ENCODE measurements at places on chromosomes 7 and 10.

DNA sequence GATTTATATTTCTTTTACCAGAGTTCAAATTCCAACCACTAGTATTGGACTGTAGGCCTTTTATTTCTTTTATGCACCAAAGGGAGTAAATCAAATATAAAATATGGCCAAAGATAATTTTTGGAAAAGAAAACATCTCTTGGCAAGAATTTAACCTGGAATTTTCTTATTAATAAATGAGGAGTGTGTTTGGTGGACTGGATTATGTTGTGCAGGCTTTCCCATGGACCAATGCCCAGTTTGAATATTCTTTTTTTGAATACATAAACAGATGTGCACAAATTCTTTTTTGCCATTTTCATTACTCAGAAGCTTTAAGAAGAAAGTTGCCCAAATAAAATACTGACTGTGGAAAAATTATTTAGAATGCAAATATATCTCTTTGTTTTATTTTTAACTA, 22.1 kb upstream of the PRKG1 start:
- no peak for DNase-seq

GRCh38 chr7:87225696-87226095, 6.2 kb upstream of the TMEM243 start:
- no peak for DNase-seq

DNA sequence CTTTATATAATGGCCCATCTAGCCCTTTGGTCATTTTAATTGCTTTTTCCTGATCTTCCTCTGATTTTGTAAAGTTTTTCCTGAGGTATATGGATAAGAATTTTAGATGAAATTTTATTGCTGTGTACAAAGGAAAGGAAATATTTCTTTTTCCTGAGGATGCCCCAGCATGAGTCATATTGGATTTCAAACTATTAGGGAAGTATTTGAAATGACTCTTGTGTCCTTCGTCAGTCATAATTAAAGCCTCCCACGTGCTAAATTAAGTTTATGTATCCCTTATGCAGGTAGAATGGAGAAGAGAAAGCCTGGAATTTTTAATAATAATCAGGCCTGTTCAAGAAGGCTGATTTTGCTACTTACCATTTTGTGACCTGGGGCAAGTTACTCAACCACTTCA, 82.6 kb upstream of the GLI3 start:
- DNase-seq, result no peak

DNA sequence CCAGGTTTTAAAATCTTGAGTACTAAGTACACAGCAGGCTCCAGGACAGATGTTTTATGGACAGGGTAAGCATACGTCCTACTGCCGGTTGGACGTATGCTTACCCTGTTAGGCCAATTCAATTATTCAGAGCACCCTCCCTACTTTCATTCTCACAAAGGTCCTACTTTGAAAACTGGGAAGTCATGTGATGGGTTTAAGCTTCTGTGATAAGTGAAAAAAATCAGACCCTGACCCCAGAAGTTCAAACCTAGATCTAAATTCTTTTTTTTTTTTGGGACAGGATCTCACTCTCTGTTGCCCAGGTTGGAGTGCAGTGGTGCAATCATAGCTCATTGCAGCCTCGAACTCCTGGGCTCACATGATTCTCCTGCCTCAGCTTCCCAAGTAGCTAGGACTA, 55.2 kb downstream of the HIPK2 start:
- no peak for DNase-seq

DNA sequence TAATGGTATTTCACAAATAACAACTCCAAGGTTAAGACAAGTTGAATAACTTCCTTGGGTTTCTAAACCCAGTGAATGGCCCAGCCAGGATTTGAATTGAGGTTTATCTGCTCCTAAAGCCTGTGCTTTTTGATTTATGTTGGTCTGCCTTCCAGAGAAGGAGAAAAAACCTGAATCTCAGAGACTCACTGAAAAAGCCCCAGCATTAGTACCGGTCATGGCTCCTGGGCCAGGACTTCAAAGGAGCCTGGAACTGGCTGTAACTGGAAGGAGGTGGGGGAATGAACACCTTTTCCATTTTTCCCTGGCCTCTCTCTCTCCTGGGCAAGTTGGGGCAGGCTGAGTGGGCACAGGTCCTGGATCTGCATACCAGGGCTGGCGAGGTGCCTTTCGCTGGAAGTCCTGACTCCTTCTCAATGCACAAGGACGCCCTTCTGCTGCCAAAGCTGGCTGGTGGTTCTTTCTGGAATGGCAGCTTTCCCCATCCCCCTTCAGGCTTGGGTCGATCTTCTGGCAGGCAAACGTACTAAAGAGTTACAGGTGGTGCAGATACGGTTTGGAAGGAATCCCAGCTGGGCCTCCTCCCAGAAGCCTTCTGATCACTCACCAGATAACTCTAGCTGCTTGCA, 268.2 kb downstream of the PTEN start:
- DNase-seq, result no peak

DNA sequence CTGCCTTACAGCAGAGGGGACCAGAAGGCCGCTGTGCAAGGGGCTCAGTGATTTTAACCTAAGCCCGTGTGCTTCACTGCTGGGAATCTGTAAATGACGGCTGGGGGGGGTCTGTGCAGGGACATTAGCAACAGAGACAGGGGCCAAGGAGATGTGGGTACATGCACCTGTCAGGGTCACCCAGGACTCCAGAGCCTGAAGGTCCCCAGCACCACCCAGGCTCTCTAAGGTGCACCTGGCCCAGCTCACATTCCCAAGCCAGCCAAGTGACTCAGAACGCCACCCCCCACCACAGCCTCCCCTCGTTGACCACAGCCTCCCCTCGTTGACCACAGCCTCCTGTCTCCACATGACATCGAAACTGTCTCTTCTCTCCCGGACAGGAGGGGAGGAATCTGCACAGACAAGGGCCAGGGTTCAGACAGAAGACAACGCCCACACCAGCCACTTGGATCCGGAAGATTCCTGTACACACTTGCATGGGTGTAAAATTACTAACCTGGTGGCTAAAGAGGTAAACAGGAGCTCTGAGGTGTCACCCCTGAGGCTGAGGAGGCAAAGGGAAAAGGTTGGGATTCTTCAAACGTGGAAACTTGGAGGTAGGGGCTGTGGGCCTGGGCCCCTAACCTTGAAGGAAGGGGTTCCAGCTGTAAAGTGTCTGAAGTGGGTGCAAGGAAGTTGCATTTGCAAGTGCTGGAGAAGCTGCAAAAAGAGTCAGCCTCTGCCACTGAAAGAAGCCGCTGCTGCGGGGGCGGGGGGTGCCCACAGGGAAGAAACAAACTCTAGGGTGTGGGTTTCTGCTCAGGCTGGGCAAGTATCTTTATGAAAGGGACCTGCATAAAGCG, 27.0 kb downstream of the CALML3 start:
- no peak for DNase-seq

GRCh38 chr10:121310151-121310711, 288.0 kb downstream of the FGFR2 start:
- DNase-seq, result no peak

DNA sequence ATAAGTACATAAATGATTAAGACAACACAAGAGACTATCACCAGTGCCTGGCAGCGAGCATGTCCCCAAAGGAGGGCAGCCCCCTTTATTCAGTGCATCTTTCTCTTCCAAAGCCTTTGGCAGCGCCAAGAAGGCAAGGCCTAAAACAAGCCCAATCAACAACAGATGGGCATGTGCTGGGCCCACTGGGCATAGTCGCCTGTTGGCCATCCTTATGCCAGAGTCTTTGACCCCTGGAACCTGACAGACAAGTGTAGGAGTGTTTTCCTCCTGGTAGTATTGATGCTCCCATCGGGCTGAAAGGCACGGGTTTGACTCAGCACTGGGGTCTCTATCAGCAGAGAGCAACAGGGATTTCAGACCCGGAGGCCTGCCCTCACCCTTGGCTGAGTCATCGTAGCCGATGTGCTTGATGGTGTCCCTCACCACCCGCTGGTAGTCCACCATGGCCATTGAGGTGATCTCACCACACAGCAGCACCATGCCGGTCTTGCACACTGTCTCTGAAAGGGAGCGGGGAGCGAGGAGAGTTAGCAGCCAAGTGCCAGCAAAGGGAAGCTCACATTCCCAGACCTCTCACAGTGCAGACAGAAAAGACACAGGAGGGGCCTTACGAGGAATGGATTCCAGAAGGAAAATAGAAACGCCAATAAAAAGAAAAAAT, 5.8 kb downstream of the MAT1A start:
- no peak for DNase-seq

- DNase-seq, result no peak
Observed at GRCh38 chr10:19882621-19883020, 66.4 kb downstream of the PLXDC2 start.

DNA sequence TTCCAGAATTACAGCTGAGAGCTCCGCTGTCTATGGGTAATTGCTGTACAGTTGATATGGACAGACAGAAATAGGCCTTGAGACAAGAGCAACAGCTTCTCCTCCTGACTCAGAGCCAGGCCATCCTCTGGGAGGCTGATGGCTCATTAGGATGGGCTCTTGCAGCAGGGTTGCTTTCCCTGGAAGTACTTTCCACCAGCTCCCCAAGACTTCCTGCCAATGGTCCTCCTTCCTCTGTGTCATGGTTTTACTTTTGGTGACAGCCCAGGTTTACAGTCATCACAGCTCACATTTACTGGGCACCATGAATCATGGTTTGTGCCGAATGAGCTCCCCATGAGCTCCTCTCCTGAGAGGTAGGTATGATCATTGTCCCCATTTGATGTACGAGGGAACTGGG, 131.8 kb downstream of the HECW1 start:
- DNase-seq, result no peak

GRCh38 chr7:1708596-1709251, 38.6 kb downstream of the ELFN1 start:
- no peak for DNase-seq

DNA sequence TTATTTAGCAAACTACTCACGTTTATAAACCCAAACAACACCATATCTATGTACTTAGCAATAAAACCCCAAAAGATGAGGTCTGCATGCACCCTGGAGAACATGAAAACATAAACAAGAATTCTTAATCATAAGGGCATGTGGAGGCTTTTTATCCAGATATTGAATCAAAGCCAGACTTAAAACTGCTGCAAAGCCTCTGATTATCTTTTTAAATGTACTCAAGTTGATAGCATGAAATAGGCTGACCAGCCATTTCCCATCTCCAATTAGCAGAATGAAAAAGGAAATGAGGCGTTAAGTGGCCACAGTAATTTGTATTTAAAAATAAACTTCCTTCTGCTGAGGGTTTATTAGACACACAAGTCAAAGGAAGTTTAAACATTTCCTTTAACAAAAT, 48.3 kb downstream of the ITIH5 start:
- no peak for DNase-seq

GRCh38 chr10:5840314-5841307, 27.4 kb upstream of the GDI2 start:
- peak; percentile 61 for DNase-seq

GRCh38 chr10:29496341-29497162, 138.2 kb downstream of the SVIL start:
- peak; percentile 72 for DNase-seq

GRCh38 chr7:17871815-17872533, 68.3 kb downstream of the SNX13 start:
- DNase-seq, result no peak

DNA sequence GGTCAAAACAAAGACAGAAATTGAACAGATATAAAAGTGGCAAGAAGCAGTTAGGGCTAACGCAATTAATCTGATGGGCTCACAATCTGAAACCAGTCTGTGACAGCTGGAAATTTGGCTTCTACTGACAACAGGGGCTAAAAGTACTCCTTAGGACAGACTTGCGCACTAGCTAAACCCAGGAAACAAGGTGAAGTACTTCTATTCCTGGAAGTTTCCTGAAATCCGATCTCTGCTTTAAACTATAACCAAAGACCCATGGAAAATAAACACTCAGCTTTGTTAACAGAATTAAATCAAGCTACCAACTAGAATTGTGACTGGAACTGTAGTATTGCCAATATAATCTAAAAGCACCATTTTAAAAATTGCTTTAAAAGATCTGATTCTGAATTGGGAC, 520.2 kb upstream of the ZWINT start:
- DNase-seq, result no peak

GRCh38 chr7:22725585-22725984, 1.4 kb upstream of the IL6 start:
- no peak for DNase-seq

GRCh38 chr7:3358991-3359390, 57.9 kb downstream of the SDK1 start:
- no peak for DNase-seq

DNA sequence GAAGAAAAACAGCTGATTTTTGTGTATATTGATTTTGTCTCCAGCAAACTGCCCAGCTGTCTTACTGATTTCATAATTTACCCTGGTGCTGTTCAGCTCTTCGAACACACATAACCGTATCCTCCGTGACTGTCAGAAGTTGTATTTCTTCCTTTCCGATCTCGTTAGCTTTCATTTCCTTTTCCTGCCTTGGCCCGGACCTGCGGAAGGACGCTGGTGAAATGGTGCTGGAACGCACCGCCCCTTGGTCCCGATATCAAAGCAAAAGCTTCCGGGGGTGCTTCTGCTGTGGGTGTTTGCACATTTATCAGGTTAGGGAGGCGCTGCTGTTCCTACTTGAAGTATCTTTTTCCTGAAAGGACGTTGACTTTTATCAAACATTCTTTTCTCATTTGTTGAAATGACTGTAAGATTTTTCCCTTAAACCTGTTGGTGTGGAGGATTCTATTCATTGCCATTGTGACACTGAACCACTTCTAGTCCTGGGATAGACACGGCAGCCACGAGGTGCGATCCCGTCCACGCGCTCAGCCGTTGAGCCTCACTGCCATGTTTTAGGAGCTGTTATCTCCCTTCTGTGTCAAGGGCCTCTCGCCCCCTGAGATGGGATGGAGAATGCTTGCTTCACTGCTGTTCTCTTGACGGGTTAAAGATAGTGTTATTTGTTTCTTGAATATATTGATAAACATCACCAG, 72.6 kb downstream of the FOXL3 start:
- no peak for DNase-seq

GRCh38 chr10:80964955-80965614, 427.4 kb downstream of the SH2D4B start:
- no peak for DNase-seq

DNA sequence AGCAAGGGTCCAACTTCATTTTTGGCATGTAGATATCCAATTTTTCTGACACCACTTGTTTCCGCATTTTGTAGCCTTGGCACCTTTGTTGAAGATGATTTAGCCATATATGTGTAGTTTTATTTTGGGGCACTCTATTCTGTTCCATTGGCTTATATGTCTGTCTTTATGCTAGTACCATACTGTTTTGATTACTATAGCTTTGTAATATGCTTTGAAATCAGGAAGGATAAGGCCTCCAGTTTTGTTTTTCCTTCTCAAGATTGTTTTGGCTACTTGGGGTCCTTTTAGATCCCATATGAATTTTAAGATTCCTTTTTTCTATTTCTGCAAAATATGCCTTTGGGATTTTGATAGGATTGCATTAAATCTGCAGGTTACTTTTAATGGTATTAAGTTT, 9.5 kb upstream of the BTBD16 start:
- no peak for DNase-seq

GRCh38 chr7:100629117-100629716, 12.1 kb downstream of the TFR2 start:
- DNase-seq, result no peak
